ENCODE measurements at places on chromosomes 6 and 20.

DNA sequence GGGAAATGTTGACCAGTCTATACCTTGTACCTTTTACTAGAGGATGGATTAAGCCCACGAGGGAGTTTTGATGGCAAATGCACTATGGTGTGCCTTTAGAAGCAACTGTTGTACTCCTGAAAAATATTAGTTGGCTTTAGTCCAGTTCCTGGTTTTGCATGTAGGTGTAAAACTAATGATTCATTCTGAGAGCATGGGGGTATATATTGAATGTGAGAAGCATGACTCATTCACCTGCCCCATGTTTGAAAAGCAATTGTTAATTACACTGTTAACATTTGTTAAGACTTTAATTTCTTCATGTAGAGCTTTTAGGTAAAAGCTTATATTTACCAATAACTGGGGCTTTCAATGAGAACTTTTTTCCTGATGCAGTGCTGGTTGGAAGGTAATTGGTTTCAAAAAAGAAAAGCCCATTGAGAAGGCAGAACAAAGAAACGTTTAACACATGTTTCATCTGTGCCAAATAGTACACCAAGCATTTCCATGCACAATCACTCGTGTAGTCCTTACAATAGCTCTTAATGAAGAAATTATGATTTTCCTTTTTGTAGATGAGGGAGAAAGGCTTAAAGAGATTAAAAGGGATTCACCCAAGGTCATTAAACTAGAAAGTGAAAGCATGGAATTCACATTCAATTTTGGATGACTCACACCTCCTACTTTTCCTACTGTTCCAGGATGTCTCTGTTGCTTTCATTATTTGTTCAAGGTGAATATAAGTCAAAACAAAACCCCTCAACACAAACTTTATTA lies 134.1 kb downstream of the CCDC170 start:
- no peak for DNase-seq

DNA sequence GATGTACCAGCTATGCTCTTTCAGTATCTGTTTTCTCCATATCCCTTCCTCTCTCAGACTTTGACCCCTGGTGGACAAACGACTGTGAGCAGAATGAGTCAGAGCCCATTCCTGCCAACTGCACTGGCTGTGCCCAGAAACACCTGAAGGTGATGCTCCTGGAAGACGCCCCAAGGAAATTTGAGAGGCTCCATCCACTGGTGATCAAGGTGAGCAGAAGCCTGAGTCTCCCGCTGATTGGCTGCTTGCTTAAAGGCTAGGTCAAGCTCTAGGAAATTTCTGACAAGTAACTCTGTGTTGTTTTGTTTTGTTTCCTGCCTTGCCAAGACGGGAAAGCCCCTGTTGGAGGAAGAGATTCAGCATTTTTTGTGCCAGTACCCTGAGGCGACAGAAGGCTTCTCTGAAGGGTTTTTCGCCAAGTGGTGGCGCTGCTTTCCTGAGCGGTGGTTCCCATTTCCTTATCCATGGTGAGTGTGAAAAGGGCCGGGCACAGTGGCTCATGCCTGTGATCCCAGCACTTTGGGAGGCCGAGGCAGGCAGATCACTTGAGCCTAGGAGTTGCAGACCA lies 28.6 kb downstream of the C6orf89 start:
- DNase-seq = no peak

DNA sequence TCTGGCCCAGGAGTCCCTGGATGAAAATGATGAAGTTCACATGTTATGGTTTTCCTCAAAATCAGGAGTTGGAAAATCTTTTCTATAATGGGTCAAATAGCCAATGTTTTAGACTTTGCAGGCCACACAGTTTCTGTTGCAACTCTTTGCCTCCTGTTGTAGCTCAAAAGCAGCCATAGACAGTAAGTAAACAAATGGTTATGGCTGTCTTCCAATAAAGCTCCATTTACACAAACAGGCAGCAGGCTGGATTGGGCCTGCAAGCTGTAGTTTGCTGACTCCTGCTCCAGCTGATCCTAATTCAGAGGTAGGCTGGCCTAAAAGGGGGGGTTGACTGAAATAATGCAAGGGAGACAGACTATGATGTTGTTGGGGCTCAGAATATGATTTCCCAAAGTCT lies 33.0 kb downstream of the METTL24 start:
- no peak for DNase-seq

GRCh38 chr6:151289399-151290007 lies 49.7 kb downstream of the AKAP12 start:
- DNase-seq = no peak

All from vagina (tissue), 2 donors.